ENCODE measurements at places on chromosomes 12 and 14.

GRCh38 chr14:72740966-72741825 is 152.7 kb downstream of the DPF3 start:
- no peak for DNase-seq

DNA sequence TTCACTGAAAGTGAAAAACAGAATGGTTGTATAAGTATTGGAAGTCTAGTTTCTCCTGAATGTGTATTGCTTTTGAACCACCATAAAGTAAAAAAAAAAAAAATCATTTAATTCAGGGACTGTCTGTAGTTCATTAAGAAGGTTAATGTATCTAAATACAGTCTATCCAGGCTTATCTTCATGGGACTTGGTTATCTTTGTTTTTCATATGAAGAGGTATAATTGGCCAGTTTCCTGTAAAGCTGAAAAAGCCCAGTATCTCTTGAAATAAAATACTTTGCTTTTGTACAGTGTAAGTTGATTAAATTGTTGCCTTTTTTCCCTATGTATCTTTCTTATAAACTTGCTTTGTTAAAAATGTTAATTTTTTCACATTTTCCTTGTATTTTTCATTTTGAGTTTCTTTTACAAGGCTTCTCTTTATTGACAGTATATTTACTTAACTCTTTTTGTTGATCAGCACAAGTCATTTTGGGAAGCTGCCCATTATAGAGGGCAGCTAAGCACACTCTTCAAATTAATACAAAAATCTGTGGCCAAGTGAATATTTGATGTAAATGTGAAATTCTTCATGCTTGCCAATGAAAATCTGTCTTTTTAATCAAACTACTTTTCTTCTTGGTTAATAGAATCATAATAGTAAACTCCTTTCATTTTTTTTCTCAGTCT is 156.0 kb downstream of the TMTC3 start:
- DNase-seq: no peak

DNA sequence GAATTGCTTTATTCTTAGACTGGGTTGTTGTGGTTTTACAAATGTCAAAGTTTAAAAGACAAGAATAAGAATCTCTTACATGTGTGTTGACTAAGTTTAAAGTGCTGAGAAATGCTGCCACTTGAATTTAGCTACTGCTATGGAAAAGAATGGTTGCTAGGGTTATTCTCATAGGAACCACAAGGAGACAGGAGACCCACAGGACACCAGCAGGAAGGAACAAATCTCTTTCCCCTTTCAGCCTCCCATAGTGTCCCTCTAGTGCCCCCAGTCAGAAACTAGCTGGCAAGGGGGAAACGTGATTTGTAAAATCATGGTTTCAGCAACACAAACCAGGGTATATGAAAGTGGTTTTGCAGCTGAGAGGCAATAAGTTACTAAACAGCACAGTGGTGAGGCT is 102.7 kb downstream of the ST8SIA1 start:
- DNase-seq: no peak

DNA sequence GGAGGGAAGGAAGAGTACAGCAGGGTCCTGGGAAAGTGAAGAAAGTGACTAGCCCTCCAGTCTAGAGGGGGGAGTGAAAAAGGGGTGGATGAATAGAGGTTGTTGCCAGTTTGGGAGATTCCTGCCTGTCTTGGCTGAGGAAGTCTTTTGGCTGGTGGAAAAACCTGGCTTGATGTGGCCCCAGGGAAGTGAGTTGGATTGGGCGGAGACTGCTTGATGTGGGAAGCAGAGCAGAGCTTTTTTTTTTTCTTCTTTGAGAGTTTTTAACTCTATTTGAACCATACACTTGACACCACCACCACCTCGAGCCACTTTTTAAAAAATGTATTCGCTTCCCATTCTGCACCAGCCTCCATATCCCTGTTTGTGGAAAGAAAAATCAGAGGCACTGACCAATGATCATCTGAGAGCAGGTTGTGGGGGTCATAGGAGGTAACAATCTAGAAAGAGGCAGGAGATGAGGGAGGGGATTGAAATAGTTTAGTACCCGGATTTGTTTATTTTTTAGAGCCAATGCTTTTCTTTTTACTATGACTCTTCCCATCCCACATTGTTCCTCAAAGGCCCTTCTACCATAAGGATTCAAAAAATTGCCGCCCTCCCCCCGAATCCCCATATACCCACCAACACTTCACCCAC is 690 bp upstream of the DTX3 start:
- DNase-seq: no peak

DNA sequence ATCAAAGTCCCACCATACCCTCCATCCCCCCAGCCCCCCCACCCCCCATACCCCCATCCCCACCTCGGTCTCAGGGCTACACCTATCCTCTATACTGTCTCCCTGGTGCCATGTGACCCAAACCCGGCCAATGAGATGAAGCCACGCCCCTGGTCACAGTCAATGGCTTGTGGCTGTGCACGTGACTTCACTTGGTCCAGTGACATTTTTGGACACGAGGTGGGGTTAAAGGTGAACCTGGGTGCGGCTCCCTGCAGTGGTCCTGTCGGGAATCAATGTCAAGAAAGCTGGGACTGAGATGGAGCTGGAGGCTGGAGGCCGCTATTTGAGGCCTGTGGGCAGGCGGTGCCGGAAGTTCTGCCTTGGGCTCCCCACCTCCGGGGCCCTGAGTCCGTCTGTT is 100.7 kb upstream of the MAP1LC3B2 start:
- DNase-seq: no peak

- DNase-seq: no peak
These were observed 58.9 kb upstream of the FBXO33 start for GRCh38 chr14:39491134-39491571.

DNA sequence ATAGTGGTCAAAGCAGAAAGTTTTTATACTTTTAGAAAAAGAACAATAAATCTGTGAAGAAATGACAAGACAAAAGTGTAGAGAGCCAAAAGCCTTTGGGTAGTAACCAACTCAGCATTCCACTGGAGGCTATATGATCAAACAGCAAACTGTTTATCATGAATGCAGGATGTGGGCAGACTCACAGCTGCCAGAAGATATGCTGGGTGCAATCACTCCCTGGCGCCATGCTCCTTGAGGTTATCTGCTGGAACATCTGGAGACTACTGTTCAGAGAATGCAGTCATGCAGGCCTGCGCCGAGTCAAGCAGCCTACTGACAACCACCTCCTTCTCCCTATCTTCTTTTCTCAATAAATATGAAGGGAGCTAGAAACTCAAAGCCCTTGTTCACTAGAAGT is 49.0 kb upstream of the SLC8A3 start:
- no peak for DNase-seq

- DNase-seq: no peak
These were observed 199.6 kb upstream of the DIO3 start for GRCh38 chr14:101361451-101362433.

DNA sequence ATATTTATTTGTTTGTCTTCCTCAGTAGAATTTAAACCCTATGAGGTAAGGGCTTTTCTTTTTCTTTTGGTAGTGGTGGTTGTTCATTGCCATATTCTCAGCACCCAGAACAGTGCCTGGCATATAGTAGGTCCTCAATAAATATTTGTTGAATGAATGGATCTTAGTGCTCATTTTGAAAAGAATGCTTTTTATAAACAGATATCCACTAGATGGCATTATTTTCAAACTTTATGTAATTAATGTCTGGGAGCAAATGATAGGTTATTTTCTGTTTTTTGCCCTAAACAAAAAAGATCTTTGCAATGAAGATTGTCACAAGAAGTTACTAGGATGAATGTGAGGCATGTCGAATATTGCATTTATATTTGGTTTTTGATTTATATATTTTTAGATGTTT is 64.1 kb downstream of the RAD51B start:
- no peak for DNase-seq

DNA sequence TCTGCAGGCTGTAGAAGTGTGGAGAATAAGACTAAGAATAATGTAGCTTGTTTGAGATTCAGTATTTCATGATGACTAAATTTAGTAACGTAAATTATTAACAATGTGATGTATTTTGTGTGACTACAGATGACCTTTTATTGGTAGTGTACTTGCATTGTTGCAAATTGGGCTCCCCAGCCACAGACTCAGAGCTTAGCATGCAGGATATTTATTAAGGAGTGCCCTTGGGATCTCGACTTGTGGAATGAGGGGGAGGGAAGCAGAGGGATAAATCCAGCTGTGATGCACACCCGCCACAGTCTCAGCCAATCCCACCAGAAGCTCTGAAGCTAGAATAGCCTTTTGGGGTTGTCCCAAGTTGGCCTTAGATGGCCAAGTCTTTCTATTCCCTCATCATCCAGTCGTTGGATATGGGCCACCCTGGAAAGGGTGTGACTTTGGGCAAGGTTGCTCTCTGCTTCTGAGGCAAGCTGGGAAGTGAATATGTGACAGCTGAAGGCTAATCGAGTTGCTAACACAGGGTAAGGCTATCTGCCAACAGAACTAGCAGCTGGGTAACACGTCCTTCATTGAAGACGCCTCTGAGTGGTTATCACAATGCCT is 42.1 kb upstream of the USP44 start:
- no peak for DNase-seq

GRCh38 chr12:121484967-121485366 is 85.0 kb downstream of the RNF34 start:
- DNase-seq: no peak

DNA sequence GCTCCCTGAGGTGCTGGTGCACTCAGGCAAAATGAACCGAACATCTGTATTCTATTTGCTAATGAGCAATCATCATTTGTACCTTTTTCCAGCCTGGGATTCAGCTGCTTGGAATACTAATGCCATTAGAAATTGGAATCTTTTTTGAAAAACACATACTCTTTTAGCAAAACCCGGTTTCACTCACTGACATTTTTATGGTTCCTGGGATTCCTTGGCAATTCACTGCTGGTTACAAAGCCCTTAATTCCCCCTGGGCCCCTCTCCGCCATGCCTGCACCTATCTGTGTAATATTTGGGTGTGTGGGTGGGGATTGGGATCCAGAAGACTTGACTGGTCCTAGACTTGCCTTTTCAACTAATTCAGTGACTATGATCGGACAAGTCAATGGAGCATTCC is 199.1 kb downstream of the FOXN3 start:
- no peak for DNase-seq

GRCh38 chr14:95311752-95312151 is 8.0 kb downstream of the CLMN start:
- no peak for DNase-seq

- no peak for DNase-seq
These were observed 40.0 kb downstream of the BTG1 start for GRCh38 chr12:92105676-92106075.

DNA sequence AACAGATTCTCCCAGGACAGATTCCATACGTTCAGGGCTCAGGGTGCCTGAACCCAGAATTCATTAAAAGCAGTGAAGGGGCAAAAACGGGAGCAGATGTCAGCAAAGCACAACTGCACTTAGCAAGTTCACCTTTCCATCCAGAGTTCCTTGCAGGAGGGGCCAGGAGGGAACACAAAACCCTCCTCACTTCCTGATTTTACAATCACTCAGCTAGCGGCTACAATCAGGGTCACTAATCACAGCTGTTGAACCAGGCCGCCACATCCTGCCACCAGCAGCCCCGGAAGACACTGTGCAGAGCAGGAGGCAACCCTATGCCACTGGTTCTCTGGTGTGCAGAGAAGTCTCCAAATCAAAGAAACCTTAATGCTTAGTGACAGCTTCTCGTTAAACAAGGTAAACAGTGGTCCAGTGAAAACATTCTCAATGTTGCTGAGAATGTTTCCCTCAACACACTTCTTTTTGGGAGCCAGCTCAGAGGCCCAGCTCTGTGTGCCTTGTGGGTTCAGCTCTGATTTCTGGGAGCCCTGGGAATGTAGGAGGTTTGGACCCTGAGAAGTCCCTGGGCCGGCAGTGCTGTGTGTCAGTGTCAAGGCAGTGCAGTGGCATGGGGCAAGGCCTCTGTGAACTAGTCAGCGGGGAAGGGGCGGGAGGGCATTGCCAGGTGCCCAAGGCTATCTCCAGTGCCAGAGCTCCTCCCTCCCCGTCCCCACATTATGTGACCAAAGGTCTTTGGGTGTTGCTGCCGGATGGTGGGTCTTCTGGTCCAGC is 54.5 kb downstream of the VCPKMT start:
- DNase-seq: peak; percentile 74

DNA sequence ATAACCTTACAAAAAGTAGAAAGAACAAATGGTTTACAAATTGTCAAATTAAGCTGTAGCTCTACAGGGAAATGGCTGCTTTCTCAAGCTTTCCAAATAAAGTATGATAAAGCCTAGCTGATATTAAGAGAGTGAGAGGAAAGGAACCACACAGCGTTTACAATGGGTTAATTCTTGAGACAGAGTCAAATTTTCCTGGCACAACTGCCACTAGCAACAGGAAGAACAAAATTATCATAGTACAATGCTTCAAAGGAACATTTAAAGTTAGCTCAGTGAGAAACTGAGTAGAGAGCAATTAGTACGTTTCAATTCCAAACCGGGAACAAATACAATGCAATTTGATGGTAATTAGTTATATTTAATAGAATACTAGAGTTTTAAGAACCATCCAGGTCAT is 116.0 kb downstream of the PPP1R12A start:
- no peak for DNase-seq

DNA sequence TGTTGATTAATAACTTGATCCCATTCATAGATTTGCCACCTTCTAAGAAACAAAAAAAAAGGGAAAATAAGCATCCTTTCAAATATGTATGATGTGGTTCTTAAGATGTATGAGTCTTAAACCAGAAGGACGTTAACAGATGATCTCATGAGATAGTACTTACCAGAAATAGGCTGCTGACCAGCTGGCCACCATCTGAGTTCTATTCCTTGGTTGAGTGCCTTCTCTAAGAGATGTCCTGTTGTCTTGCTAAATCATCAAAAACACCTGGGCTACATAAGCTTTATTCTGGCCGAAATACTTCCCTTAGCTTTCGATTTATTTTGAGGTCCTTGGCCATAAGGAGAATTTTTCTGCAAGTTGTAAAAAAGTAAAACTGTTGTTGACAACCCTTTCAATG is 55.6 kb downstream of the GPR65 start:
- DNase-seq: no peak

DNA sequence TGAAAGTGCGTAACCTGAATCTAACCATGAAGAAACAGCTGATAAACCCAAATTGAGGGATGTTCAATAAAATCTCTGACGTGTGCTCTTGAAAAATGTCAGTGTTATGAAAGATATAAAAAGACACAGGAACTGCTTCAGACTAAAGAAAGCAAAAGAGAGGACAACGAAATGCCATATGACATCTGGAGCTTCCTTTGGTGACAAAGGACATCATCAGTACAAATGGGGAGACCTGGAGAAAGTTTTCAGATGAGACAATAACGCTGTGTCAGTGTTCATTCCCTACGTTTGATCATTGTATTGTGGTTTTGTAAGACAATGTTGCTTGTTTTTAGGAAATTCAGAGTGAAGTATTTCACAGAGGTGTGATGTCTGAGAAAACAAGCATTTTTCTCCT is 125.9 kb upstream of the MAP1LC3B2 start:
- DNase-seq: no peak

DNA sequence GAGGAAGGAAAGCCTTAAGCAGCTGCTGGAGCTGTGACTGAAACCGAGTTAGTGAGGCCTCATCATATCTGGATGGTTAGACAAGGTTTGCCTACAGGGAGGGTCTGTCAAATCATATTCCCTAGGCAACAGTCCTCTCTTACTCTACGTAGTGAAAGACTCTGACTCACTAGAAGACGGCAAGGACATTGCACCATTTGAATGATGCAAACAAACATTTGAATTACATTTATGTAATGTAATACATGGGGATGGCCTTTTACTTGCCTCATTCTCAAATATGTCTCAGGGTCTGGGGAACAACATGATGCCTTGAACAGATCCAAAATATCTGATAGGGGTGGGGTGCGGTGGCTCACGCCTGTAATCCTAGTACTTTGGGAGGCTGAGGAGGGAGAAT is 29.8 kb upstream of the STRAP start:
- no peak for DNase-seq

- no peak for DNase-seq
These were observed 5.8 kb upstream of the PUS1 start for GRCh38 chr12:131923260-131923659.
